Hepatic stellate cell (primary cell): ENCODE measurements at places on chromosomes 2 and 18.

DNA sequence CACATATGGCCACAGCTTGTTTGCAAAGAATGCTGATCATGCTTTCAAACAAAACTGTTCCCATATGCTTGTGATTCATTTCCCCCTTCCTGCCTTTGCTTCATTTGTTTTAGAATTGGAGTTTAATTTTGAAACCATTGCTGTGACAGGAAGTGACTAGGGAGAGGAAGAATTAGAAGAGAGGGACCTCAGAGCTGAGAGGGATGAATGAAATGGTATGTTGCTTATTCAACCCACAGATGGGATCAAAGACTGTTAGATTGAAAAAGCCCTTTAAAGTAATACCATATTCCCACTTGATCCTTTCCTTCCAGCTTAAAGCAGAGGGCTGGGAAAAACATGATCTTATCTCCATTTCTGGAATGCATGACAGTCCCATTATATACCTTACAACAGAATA, 106.2 kb upstream of the RNF152 start:
- DNase-seq = peak; percentile 55

DNA sequence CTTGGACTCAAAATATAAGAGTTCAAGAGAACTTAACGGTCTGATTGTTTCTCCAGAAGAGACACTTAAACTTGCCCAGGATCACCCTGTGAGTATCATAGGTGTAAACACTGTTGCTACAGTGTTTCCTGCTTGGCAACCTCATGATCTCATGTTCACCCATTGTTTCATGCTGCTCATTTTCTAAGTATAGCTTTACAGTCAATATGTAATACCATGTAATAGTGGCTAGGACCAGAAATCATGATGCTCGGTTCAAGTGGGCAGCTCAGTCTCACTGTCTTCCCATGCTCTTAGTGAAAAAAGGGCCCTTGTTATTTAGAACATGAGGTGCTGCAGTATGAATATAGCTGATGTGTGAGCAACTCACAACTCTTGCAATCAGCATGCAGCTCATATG, 157.5 kb downstream of the CERS6 start:
- no peak for DNase-seq

GRCh38 chr2:120323214-120323613, 22.7 kb upstream of the INHBB start:
- DNase-seq = peak; percentile 56

DNA sequence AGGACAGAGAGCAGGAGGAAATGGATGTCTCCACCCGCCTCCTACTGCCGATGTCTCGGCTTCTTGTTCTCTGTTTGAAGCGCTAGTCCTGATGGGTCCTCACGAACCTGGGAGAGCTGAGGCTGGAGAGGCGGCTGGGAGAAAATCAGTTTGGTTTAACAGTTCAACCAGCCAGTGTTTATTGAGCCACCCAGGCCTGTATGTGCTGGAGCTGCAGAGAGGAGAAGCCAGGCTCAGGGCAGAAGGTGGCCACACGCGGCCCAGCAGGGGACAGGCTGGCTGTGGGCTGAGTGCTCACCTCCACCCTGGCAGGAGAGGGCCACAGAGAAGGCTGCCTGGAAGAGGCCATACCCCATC, 202.1 kb downstream of the CYP26B1 start:
- DNase-seq = no peak

- no peak for DNase-seq
Observed at GRCh38 chr2:105655244-105655643, 89.5 kb upstream of the NCK2 start.

- DNase-seq = no peak
Observed at GRCh38 chr18:34840256-34840826, 130.2 kb downstream of the DTNA start.

GRCh38 chr18:55861266-55861665, 273.3 kb upstream of the TCF4 start:
- no peak for DNase-seq

DNA sequence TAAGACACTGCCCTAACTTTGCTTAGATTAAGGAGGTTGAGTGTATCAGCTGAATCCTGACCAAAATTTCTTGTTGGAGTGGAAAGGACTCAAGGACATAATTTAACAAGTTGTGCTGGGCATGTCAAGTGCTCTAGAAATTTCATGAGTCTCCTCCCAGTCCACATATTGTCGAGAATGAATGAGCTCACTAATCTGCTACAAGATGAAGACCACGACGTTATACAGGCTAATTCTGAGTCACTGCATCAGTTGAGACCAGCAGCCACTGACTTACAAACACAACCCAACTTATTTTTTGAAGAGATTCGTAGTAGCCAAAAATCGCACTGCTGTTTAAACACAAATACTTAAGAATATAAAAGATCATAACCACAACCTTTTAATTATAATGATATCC, 28.7 kb upstream of the SLC8A1 start:
- no peak for DNase-seq

GRCh38 chr2:83305758-83306378, 1153.2 kb downstream of the SUCLG1 start:
- no peak for DNase-seq

GRCh38 chr18:58915006-58915799, 50.5 kb downstream of the ZNF532 start:
- DNase-seq = no peak

DNA sequence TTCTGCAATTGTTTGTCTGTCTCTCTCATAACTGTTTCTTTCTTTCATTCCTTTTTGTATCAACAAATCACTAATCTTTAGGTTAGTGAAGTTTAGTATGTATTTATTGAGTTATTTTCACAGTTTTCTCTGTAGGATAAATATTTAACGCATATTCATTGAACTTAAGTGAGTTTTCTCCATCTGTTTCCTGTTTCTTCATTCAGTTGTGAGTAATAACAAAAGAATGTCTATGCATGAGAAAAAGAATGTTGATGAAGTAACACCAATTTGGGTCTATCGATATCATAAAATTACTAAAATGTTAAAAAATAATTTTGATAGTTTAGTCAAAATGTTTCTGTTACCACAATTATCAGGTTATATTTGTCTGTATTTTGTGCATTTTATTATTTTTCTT, 948.0 kb downstream of the DSC3 start:
- DNase-seq = peak; percentile 5

- DNase-seq = no peak
Observed at GRCh38 chr18:49926106-49926745, 112.9 kb upstream of the ACAA2 start.

DNA sequence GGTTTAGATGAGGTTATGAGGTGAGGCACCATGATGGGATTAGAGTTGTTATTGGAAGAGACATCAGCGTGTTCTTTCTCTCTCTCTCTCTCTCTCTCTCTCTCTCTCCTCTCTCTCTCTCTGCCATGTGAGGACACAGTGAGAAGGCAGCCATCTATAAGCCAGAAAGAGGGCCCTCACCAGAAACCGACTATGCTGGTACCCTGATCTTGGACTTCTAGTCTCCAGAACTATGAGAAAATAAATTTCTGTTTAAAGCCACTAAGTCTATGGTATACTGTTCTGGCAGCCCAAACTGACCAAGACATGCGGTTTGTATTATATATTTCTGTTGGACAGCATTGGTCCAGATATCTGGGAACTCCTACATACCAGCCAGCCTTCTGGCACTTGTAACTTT, 3.5 kb upstream of the LIPG start:
- no peak for DNase-seq

DNA sequence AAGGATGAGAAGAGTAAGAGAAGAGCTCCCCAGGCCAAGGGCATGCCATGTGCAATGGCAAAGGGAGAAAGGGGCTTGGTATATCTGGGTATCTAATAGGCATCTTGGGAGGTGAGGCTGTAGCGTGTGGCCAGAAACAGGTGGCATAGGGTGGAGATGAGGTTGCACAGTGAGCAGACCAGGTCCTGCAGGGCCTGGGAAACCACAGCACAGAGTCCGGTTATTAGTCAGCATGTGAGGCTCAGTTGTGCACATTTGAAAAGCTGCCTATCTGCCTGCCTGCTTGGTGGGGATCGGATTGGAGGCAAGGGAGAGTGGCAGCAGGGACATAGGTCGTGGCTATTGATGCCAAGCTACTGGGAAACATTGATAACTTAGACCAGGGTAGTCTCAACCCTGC, 190.6 kb downstream of the TPGS2 start:
- DNase-seq = no peak

DNA sequence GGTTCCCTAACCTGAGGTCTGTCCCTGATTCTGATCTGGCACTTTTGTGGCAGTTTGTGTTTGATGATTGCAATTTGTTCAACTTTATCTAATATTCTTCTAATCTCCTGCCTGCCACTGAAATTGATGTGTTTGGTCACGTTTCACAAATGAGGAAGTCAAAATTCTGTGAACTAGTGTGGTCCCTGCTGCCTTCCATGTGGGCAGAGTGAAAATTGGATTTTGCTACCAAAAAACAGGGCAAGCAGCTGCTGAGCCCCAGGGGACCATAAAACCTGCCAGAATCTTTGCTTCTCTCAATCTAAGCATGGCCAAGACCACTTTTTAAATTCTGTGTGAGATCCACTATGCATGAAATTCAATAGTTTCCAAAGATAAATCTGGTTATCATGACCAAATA, 195.5 kb upstream of the CYRIA start:
- no peak for DNase-seq

DNA sequence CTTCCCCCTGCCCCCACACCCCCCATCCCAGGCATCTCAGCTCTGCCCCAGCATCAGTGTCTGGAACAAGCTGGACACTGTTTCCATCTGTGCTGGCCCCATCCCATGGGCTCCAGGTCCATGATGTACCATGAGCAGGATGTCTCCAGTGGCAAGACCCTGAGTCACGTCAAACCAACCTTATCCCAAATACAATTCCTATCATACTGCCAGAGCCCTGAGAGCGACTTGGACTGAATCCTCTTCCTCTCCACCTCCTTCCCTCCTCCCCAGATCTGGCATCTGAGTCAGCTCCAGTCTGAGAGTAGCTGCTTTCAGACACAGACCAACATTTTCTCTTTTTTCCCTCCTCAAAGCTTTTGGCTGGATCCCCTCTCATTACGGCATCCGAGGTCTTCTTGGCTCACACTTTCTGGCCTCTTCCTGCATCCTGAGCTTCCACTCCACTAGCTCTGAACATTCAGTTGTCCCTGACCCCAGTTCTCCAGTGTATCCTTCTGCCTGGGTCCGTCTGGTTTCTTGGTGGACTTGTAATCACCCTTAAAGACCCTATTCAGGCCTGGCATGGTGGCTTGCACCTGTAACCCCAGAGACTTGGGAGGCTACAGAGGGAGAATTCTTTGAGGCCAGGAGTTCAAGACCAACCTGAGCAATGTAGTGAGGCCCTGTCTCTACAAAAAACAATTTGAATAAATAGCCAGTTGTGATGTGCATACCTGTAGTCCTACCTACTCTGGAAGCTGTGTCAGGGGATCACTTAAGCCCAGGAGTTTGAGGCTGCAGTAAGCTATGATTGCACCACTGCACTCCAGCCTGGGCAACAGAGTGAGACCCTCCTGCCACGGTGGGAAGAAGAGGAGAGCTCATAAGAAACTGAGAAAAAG, 68.3 kb downstream of the ACKR3 start:
- DNase-seq = no peak

GRCh38 chr2:23239374-23239773, 145.6 kb upstream of the KLHL29 start:
- DNase-seq = no peak
